HuH-7 (cell line): ENCODE measurements at places on chromosomes 3 and 15.

- DNase-seq, result no peak
Observed at GRCh38 chr15:98653686-98654085, 5.3 kb downstream of the IGF1R start.

DNA sequence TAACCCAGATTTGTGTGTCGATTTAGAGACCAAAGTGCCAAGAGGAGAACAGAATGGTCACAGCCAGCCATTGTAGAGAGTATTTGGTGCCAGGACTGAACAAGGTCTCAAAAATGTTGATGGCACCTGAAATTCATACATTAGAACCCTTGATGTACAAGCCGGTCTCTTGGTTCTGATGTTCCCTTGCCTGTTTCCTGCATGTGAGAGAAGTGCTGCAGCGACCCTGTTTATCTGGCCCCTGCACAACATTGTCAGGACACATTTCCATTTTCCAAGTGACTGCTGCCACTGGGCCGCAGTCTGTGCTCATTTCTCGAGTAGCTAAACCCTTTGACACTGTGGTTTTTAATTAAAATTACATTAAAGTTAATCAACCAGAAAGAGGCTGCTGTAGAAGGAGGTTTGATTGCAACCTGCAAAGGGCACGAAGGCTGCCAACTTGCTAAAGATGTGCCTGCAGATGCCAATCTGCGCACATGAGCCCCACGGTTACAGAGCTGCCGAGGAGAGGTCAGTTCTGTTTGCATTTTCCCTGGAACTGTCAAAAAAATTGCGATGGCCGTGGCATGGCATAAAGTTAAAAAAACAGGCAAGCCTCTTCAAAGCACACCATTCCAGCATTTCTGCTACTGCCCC lies 136.4 kb upstream of the CMC1 start:
- DNase-seq, result no peak

GRCh38 chr3:155387571-155387970 lies 94.1 kb upstream of the STRIT1 start:
- DNase-seq, result no peak

GRCh38 chr3:58681863-58682262 lies 15.3 kb upstream of the FAM3D start:
- DNase-seq, result no peak

DNA sequence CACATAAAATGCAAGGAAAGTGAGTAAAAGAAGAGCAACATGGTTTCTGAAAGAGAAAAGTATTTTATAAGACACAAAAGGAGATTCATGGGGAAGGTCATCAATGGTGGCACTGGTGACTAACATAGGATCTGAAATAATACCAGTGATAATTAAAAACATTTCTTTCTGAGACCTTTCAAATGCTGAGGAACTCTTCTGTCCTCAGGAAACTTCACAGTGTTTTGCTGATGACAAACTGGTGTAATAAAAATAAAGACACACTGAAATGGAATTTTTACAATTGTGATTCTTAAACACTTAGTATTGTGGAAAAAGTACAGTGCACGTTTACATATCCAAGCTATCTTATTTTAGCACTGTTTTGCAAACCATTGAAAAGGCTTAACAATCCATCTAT lies 80.4 kb upstream of the ZBTB20 start:
- DNase-seq, result no peak

- DNase-seq, result no peak
Observed at GRCh38 chr3:13653631-13654279, 104.8 kb downstream of the FBLN2 start.

- no peak for DNase-seq
Observed at GRCh38 chr3:66115858-66116654, 77.3 kb upstream of the MAGI1 start.

DNA sequence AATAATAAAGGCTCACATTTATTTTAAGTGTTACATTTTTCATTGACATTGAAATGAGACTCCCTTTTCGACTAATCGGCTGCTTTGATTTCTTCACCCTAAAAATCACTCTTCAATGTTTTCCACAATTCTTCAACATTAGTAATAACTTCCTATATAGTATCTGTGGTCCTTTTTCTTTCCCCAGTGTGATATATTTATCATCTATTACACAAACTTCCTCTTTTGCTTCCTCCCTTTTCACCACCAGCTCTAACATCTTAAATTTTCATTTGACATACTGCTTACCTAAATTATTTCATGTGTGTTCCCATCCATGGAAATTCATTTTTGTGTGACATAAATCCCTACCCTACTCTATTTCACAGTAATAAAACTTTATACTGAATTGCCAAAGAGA lies 244.4 kb downstream of the TIGIT start:
- no peak for DNase-seq
